Glutamatergic neuron (in vitro differentiated cells): ENCODE measurements at places on chromosomes 4 and X. TPM values are rescaled to one million over a fixed set of nuclear protein-coding genes. Genes with fewer than 3 reads are reported as not detected.

Gene SLC6A14
- total RNA-seq: not detected

- DNase-seq: no peak
These were observed 11.1 kb downstream of the EXOC1L start for GRCh38 chr4:55830716-55831115.

DNA sequence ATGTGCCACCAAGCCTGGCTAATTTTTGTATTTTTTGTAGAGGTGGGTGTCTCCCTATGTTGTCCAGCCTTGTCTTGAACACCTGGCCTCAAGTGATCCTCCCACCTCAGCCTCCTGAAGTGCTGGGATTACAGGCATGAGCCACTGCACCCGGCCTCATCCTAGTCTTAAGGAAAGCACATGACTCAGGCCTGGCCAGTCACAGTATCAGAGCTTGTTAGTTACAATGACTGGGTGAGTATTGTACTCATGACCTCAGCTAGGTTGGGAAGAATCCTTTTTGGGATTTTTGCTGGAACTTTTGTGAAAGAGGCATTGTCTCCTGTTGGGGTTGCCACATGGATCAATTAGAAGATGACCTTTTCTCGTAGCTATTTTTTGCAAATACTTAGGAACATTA is 292.8 kb downstream of the RAPGEF2 start:
- DNase-seq: no peak

DNA sequence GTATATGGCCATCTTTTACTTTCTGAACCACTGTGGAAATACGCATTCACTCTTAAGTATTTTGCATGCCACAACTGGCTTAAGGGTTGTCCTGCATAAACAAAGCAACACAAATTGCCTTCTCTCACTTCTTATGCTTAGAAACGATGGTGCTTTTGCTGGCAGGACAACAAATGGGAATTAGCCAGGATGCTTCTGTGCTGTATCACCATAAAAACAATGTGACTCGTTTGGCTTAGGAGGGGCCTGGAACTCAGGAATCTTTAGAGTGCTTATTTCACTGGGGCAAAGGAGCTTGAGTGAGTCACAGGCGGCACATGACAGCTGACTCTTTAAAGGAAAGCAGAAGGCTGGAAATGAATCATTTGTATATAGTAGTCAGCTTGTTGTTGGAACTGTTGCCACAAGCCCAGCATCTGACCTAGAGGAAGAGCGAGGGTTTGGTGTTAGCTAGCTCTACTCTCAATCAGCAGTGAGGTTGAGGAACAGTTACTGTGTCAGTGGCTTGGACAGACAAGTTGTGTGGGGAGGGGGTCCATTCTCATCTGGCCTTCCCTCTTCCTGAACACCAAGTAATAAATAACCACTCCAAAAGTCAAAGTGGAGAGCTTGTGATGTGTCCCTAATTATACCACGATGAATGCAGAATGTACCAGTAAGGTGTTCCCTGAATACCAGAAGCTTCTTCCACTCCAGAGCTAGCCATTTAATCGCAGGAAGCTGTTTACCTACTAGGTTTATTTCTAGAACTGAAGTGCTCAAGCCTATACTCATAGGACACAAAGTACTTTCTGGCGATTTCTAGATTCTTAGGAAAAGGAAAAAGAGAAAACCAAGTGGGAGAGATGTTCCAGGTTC is 293.1 kb downstream of the CAMK2D start:
- no peak for DNase-seq

Gene ENPP6
- total RNA-seq: not detected

GRCh38 chrX:130060122-130061069 is 49.9 kb downstream of the ELF4 start:
- DNase-seq: peak; percentile 85

DNA sequence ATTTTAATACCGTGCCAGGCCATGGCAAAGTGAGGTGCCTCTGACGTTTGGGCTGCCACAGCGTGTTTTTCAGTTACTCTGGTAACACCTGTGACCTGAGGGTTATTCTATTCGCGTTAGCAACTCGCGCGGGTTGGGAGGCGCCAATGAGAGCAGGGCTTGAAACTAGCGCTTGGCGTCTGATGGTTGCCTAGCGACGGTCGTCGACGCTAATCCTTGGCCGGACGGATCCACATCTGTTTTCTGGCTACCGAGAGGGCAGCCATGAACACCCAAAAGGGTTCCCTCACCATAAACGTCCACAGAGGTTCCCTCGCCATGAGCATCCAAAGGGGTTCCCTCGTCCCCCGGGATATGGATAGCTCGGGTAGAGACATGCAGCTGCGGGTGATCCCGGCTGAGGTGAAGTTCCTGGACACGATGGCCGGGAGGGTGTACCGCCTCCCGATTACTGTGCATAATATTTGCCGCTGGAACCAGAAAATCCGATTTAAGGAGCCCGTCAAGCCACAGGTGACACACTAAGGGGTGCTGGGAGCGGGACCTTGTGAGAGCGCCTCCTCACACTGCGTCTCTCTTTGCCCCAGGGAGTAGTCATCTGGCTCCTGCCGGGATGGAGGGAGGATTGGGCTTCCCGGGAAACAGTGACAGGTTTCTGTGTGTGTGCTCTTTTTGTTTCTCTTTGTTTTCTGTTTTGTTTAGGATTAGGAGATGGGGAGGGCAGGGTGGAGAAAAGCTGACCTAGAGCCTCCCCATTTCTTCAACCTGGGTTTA is at the start of gene CFAP47:
CFAP47 (plus strand) TSS at position 199 of the 774 bp plus-strand sequence; CDS start at position 265, 66 bp downstream.
- DNase-seq: peak; percentile 61
